H54 (cell line): ENCODE measurements at places on chromosomes 6 and 20.

DNA sequence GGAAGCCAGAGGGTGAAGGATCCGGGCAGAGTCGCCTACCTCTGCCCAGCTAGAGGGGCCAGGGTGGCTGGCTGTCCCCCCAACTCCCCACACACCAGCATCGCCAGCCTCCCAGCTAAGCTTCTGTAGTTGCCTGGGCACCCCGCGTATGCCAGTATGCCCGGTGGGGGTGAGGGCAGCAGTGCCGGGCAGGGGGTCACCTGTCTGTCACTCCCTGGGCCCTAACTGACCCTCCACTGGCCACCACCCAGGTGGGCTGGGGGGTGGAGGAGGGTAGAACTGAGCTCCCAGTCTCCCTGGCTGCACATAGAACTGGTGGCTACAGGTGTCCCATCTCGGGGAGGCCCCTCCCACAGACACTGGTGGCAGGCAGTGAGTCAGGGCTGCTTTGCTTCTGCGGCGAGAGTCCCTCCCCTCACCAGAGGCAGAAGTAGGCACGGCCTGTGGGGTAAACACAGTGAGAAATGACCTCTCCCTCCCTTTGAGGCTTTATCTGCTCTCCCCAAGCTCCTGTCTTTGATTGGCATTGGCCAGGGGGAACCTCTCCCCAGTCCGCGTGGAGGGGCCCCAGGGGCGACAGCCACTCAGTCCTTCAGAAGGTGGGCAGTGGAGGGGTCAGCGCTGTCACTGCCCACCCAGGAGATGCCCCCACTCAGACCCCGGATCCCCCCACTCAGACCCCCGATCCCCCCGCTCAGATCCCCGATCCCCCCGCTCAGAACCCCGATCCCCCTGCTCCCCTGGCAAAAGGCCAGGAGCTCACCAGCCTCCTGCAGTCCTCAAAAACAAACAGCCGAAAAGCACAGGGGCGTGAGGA lies 2.5 kb downstream of the NTSR1 start:
- DNase-seq: peak; percentile 98

DNA sequence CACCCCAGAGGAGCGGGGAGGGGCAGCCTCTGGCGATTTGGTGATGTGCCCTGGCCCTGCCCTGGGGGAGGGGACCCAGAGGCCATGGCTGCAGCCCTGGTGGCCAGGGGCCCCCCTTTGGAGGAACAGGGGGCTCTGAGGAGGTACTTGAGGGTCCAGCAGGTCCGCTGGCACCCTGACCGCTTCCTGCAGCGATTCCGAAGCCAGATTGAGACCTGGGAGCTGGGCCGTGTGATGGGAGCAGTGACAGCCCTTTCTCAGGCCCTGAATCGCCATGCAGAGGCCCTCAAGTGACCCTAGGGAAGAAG lies 10.9 kb downstream of the NFKBIL1 start:
- DNase-seq: no peak

DNA sequence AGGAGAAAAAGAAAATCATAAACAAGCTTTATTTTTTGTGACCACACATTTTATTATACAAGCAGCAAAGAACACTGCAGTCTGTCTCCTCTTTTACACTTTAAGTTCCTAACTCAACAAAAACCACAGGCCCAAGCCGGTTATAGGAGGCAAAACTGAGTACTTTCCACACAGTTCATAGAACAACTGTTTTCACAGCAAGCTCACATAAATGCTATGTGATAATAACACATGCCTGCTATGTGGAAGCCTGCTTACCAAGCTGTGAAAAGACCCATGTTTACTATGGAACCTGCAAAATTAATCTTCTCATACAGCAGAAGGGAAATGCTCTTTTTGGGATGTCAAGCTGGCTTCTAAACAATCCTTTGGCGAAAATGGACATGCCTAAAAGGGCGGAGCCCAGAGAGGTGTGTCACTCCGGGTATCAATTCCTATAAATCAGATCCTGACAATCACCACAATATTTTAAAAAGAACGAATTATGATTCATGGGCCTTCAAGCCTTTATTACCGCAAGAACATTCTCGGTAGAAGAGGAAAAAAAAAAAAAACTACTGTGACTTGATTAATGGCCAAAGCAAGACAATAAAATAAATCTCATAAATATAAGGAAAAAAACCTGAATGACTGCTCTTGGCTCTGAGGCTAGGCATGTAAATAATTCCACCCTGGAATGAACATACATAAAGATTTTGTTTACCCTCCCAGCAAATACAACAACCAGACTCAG lies 2.6 kb downstream of the TRERF1 start:
- no peak for DNase-seq

DNA sequence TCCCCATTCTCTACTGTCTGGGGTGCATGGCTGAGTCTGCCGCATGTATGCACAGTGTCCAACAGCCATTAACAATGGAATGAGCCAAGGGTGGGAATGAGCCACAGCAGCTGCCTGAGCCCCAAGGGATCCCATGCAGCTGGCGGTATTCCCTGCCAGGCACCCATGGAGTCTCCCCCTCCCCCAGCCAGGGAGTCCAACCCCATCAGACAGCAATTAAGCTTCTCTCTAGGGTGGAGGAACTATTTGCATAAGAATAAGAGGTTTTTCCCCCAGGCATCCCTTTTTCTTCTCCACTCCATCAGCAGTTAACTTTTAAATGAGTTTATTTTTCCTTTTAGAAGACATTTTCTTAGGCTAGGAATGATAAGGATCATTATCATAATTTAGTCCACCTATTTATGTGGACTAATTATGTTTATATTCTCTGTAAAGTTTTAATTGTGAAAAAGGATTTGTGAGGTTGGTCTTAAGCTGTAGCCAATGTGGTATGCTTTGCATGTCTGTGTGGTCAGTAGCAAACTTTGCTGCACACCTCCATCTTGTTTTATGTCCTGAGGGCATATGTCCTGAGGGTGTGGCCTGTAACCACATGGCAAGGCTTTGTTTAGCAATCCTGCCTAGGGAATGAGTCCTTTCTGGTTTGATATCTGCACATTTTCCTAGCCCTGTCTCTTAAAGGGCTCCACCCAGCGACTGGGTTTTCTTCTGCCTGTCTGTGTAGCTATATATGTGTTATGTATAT lies 158.9 kb upstream of the OLIG3 start:
- peak; percentile 2 for DNase-seq

GRCh38 chr6:164640956-164641355 lies 668.4 kb downstream of the C6orf118 start:
- no peak for DNase-seq

- DNase-seq: no peak
Measured at GRCh38 chr6:45949256-45949655, 66.4 kb downstream of the CLIC5 start.

GRCh38 chr20:32052090-32052777 lies at the start of gene HCK:
Gene HCK, plus strand, starts transcription at chr20:32052242.
- DNase-seq: no peak

- DNase-seq: no peak
Measured at GRCh38 chr20:10472871-10473270, 37.8 kb downstream of the SLX4IP start.

DNA sequence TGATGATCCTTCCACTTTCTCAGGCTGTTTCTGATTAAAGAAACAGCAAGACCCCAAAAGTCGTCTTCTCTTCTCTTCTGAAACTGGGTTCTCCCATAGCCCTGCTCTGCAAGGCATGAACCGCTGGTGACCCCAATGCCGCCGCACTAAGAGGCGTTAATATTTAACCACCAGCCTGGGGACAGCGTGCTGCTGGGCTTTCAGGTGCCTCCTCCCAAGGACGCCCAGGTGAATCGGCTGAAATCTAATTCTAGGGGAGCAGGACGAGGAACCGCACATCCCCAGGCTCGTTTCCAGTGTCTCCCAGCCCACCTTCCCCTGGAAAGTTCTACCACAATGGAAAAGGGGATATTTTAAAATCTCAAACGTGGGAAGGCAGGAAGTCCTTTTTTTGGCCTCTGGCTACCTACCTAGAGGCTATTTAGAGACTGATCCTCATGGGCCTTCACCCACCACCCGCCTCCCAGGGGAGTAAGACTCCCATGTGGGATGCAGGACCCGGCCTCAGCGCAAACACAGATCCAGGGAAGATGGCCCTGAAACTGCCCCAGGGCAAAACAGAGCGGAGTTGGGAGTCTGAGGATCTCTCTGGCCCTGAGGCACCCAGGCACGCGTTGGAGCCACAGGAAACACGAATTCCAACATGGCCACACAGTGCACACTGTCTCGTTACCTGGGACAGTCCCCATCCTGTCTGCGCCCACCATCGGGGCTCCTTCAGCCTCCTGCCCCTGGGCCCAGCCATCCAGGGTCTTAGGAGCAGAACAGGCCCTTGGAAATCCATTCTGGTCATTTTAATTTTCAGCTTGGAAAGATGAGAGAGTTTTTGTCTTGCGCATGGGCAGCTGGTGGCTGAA lies 56.2 kb downstream of the BMP7 start:
- no peak for DNase-seq

DNA sequence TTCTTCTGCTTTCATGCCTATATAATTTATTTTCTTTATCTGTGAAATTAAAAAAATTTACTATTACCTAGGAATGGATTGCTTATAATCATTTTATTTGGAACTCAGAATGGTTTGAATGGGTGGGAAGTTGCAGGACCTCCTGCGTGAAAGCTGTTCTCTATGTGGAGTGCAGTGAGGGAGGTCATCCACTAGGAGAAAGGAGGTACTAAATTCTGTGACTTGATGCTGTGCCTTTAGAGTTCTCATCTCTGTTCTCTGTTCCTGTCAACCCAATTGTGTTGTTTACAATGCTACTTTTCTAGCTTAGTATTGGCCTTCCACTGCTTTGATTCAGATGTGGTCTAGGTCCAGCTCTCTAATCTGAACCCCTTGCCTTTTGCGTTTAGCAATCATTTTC lies 65.0 kb upstream of the HIVEP1 start:
- no peak for DNase-seq

GRCh38 chr6:106177786-106178185 lies 91.7 kb downstream of the PRDM1 start:
- DNase-seq: no peak

DNA sequence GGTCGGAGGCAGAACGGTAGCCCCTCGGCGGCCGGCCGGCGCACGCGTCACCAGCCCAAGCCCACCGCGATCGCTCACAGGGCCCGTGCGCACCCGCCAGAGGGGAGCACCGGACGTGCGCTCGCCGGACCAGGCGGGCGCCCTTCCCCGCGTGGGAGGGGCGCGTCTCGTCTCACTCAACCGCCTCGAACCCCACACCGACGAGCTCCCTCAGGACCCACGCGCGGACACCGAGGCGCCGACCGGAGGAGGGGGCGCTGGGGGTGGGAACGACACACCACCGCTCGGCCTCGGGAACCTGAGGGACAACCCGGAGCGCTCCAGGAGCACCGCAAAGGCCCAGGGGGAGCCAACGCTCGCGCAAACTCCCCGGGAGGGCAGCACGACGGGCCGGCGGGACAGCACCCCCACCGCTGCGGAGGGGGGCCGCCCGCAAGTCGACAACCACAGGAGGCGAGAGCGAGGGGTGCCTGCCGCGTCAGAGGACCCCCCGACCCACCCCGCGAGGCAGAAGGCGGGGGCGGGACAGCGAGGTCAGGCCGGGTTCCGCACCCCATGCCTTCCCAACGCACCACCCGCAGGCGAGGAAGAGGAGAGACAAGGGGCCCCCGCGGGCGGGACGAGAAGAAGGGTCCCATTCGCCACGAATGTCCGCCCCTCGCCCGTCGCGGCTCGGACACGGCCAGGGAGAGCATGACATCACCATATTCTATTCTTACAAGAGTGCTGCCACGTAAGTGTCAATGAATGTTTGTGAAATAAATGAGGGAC lies 512.7 kb upstream of the ZNF337 start:
- DNase-seq: no peak

DNA sequence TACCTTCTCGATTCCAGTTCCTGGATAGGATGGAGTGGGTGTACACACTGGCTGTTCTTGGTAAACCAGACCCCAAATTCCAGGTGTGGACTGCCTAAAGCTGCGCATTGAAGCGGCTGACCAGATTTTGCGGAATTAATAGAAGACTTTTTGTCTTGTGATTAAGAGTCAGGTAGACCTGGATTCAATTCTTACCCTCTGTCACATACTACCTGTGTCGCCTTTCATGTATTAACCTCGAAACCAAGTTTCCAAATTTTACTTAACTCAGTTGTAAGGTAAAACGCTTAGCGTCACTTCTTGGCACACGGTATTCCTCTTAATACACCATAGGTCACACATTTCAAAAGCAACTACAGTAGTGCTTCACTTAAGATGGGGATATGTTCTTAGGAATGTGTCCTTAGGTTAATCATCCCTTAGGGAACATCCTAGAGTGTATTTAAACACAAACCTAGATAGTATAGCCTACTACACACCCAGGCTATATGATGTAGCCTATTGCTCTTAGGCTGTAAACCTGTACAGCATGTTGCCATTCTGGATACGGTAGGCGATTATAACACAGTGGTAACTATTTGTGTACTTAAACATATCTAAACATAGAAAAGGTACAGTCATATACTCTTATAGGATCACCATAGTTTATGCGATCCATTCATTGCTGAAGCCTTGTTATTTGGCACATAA lies 733 bp upstream of the GOPC start:
- no peak for DNase-seq

DNA sequence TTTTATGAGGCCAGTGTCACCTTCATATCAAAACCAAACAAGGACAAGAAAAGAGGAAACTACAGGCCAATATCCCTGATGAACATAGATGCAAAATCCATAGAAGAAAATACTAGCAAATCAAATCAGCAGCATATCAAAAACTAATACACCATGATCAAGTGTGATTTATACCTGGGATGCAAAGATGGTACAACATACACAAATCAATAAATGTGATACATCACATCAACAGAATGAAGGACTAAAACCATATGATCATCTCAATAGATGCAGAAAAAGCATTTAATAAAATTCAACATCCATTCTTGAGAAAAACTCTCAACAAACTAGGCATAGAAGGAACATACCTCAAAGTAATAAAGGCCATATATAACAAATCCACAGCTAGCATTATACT lies 8.1 kb upstream of the GINM1 start:
- no peak for DNase-seq

DNA sequence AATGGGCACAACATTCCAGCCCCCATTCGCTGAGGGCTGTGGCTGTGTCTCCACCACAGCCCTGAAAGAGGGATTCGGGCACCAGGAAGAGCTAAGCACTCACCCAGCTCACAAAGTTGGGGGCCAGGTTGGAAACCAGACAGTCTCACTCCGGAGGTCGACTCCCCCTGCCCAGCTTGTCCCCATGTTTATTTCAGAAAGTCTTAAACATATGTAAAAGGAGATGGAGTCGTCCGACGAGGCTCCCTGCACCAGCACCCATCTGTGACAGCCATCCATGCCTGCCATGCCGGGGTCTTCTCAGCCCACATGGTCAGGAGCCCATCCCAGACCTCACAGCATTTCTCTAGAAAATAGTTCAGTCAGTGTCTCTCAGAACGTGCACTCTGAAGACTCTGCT lies 63.6 kb upstream of the STX16 start:
- no peak for DNase-seq
